HL-60 (cell line): ENCODE measurements at places on chromosomes 3 and 15.

DNA sequence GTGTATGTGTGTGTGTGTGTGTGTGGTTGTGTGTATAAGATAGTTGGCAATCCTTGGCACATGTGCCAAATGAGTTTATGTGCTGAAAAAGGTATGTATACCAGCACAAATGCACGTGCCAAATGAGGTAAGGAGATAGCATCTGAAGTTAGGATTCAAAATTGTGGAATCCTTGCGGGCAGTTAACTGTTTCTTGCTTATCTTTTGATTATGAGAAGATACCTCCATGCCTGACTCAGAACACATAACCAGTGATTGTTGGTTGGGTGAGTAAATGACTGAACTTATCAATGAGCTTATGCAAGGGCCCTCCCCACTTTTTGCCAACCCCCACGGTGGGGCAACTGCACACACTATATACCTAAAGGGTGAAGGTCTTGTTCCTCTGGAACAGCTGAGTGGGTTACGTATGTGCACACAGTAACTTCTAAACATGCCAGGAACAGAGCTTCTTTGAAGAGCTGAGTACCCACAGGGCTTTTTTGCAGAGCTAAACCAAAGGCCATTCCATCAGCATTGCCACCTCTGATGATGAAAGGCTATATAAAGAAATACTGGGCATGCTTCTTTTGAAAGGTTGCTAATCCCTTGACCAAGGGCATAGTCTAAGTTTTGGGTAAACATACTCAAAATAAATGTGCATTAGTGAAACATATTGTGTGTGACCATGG lies 60.1 kb downstream of the MEIS2 start:
- no peak for DNase-seq

DNA sequence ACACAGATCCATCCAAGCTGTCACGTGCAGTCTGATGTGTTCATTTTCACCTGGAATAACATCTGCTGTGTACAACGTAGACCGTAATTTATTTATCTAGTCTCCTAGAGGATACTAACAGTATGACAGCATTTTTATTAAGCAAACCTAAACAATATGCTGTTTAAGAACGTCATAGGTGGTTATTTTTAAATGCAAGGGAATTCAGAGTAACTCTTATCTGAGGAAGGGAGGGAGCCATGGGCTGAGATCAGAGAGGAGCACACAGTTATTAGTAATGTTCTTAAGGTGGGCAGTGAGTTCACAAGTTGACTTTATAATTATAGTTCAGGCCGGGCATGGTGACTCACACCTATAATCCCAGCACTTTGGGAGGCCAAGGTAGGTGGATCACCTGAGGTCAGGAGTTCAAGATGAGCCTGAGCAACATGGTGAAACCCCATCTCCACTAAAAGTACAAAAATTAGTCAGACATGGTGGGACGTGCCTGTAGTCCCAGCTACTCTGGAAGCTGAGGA lies 193.6 kb downstream of the UACA start:
- DNase-seq: no peak

GRCh38 chr3:169668072-169668956 lies 4.8 kb upstream of the MECOM start:
- DNase-seq: peak; percentile 32

GRCh38 chr3:187955587-187955952 lies 198.4 kb upstream of the LPP start:
- no peak for DNase-seq

DNA sequence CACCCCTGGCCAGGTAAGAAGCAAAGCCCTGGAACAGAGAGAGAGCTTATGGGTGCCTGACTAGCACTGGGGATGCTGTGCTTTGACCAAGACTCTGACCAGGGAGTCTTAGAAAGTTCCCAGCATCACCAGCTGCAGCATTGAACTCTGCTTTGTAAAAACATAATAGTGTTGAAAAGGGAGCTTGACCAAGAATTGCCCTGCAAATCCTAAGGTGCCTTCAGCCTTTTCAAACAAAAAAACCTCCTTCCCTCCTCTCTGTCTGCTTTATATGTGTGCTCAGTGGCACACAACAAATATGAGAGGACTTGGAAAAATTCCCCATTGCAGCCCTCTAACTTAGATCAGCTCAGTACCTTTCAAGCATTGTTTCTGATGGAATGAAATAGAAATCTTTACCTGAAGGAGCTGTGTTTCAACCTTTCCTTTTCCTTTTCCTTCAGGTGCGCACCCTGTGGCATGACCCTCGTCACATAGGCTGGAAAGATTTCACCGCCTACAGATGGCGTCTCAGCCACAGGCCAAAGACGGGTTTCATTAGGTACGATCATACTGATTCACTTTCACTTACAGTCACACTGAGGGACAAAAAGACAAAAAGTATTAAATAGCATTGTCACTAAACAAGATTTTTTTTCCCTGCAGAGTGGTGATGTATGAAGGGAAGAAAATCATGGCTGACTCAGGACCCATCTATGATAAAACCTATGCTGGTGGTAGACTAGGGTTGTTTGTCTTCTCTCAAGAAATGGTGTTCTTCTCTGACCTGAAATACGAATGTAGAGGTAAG lies 13.0 kb downstream of the THBS1 start:
- DNase-seq: no peak

- DNase-seq: no peak
Measured at GRCh38 chr3:8206971-8207617, 294.5 kb upstream of the LMCD1 start.

DNA sequence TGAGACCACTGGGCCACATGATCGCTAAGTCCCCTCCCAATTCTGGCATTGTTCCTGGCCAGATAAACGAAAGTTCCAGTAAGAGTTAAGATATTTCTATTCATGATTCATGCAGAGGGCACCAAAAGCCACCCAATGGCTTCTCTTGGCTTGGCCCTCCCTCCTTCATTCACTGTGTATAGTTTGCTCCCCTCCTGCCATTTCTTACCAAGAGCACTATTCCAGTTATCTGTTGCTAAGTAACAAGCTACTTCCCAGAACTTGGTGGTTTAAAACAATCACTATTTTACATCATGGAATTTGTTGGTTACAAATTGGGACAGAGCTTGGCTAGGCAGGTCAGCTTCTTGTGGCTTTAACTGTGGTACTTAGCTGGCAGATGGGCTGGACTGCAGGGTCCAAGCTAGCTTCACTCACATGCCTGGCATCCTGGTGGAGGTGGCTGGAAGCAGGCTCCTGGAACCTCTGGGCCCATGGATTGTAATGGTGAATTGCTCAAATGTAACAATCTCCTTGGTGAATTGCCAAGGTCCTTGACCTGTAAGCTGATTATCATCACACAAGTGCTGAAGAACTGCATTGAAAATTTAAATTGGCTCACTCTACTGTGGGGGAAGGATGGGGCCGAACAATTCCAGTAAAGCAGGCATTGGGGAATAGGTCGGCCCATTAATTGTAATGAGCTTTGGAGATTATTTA lies 16.6 kb downstream of the EAF1 start:
- DNase-seq: no peak

GRCh38 chr15:95864467-95864886 lies 466.0 kb upstream of the NR2F2 start:
- no peak for DNase-seq

DNA sequence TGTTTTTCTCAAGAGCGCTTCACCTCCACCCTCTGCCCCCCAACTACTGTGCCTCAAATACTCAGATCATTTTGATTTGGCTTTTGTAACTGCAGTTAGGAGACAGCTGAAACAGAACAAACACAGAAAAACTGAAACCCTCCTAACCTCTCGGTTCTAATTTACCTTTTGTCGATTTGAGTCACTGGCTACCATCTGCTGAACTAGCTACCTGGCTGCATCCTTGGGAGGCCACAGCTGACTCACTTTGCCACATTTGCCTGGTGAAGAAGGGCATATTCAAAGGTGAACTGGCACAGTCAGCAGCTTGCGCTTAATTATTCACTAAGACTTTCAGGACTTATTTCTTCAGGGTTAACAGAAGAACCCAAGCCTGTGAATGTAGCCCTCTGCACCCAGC lies 117.7 kb downstream of the FOXB1 start:
- DNase-seq: no peak

GRCh38 chr3:125401402-125401801 lies 26.3 kb upstream of the ZNF148 start:
- no peak for DNase-seq

- peak; percentile 57 for DNase-seq
Measured at GRCh38 chr15:99704444-99704838, 28.8 kb downstream of the LYSMD4 start.

DNA sequence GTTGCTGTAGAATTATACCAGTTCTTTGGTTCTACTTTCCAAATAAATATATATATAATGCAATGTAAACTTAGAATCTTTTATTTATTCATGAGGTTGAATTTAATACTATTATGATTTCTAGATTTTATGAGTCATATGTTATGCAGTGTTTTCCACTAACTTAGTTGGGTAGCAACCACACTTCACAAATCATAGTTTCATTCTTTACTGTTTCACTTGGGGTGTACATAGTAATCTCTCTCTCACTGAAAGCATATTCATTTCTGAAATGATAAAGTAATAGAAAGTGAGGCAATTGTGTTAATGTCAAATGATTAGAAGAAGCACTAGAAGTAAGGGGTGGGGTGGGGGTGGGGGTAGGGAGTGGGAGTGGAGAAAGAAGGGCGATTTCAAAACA lies 52.6 kb downstream of the IQCH start:
- DNase-seq: no peak

- DNase-seq: no peak
Measured at GRCh38 chr15:38263996-38264395, 11.4 kb downstream of the SPRED1 start.

GRCh38 chr3:4083225-4084015 lies 219.7 kb upstream of the SETMAR start:
- DNase-seq: no peak

DNA sequence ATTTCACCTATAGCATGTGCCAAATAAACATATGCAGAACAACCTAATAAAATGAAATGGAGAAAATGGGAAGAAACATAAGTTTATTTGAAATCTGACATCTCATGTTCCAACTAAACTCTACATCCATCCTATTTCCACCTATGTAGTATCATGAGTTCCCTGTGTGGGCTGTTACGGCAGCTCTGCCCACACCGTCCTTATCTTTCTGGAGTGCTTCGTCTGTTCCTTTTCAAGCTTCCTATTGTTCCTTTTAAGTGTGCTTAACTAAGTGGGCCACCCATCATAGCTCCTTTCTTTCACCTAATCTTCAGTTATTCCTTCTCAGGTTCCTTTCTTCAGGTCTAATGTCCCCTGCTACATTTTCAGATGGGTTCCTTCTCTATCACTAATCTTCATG lies 17.3 kb downstream of the RYR3 start:
- DNase-seq: no peak

- no peak for DNase-seq
Measured at GRCh38 chr15:38088971-38089370, 154.5 kb downstream of the TMCO5A start.

- peak; percentile 22 for DNase-seq
Measured at GRCh38 chr3:49906073-49906743, 2.5 kb upstream of the MST1R start.

GRCh38 chr15:68586274-68586961 lies 7.6 kb downstream of the CORO2B start:
- no peak for DNase-seq

DNA sequence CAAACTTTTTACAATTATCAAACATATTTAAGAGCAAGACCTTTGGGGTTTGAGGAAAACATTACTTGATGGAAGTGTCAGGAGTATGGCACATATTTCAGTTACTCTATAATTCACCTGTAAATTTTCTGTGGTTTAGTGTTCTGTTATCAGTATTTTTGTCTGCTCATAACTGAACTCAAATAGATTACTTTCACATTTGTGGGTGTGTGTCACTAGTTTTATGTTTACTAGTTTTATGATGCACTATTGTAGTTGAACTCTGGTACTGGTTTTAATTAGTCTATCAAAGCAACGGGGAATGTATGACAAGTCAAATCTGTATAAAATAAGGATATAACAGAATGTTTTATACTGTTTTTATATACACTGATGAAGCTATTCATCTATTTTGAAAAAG lies 27.2 kb downstream of the OXSM start:
- DNase-seq: no peak

DNA sequence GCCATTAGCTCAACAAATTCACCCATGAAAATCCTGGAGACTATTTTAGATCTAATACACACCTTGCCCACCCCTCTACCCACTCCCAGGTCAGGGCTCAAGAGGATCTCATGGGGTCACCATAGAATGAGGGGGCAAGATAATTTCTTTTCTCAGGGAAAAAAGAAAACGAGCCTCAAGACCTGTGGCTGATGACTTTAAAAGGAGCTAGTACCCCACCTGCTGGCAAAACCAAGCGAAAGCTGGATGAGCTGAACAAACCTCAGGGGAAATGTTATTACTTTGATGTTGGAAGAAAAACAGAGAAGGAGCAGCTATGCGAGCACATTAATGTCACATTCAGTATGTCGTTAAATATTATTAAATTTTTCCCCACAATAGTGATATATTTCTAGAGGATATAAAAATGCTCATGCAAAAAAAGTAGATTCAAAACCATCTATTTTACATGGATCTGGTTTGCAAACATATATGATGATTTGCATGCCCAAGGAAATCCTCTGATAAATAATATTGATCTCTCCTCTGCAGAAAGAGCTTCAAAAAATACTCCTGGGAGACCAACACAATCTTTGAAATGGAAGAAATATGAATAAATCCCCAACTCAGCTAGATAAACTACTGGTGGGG lies 37.7 kb downstream of the PLD1 start:
- no peak for DNase-seq

- peak; percentile 71 for DNase-seq
Measured at GRCh38 chr3:12947504-12948369, 106.4 kb upstream of the RPL32 start.

DNA sequence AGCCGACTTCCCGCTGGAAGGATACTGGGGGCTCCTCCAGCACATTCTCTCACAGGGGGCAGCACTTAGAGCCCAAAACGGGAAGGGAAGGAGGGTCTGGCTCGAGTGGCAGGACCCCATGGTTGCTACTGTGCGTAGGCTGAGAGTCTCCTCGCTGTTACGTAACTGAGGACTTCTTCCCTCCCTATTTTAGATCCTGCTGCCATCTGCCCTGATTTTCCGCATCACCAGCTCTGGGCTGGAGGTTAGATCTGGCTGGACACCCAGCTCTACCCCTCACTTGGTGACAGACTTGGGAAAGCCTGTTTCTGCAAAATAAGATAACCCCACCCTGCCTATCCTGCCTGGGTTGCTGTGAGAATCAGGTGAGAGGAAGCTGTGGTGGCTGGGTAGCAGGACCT lies 47.7 kb downstream of the BDH1 start:
- no peak for DNase-seq

- no peak for DNase-seq
Measured at GRCh38 chr3:167813169-167814123, 77.9 kb downstream of the SERPINI1 start.

GRCh38 chr15:85412956-85413854 lies 32.8 kb downstream of the AKAP13 start:
- DNase-seq: peak; percentile 78

GRCh38 chr3:126373682-126374601 lies 16.7 kb upstream of the KLF15 start:
- no peak for DNase-seq
